ENCODE measurements at places on chromosomes 2 and 18.

GRCh38 chr2:236173036-236173728, 5.0 kb upstream of the GBX2 start:
- DNase-seq, result no peak

DNA sequence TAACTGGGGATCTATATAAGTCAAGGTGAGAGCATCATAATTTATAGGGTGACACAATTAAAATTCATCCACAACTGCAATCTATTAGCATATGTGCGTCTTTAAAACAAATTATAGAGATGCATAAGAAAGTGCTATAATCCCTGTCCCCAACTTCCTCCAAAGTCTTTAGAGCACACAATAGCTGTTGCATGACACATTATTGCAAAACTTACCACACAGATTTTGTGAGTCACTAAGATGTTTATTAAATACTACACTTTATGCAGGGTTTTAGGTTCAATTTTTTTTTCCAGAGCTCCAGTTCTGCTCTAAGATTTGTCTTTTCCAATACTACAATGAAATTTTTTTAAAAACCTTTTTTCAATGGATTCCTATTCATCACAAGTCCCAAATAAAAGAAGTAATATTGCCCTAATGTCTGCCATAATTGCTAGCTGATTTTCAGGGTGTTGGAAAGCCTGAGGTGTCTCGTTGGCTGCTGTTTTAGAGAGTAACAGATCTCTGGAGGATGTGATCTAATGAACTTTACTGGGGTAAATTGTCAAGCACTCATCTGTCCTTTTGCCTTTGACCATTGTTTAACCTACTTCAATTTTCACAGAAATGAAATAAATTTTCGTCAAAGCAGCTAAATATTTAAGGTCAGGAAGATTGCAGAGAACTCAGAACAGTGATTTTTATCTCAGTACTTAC, 250.5 kb upstream of the NETO1 start:
- peak; percentile 1 for DNase-seq

- DNase-seq, result no peak
These were observed 352.6 kb upstream of the MYT1L start for GRCh38 chr2:2683606-2684224.

DNA sequence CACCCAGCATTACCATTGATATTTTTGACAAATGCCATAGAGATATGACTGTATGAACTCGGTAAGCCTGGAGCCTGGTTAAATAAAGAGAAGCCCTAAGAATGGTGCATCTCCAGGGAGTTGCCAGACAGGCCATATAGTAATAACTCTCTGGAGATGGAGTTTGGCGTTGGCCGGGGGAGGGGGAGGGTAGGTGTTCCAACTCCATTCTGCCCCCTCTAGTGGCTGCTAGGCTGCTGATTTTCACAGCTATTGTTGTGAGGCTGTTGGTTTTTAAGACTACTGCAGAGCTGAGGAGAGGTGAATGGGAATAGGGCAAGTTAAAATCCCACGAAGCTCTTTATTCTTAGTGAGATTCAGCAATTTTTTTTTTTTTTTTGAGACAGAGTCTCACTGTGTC, 99.9 kb downstream of the GALNT14 start:
- DNase-seq, result no peak

DNA sequence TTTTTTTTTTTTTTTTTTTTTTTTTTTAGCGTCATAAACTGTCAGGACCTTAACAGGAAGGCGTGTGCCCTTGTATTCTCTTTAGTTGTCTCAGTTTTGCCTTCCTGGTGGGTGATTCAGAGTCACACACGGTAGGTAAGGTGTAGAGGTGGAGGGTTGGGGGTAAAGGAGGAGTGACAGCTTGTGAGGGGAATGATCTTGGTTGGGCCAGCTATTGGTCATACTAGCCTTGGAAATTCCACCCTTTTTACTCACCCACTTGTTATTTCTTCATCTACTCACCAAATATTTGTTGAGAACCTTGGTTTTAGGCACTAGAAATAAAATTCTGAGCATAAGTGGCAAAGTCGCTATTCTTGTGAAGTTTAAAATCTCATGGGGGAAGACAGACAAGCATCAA, 22.2 kb downstream of the SMIM21 start:
- DNase-seq, result no peak

- peak; percentile 61 for DNase-seq
These were observed 93.3 kb upstream of the SP3 start for GRCh38 chr2:174058456-174058855.

- DNase-seq, result no peak
These were observed 57.8 kb upstream of the LMAN1 start for GRCh38 chr18:59416818-59417217.

DNA sequence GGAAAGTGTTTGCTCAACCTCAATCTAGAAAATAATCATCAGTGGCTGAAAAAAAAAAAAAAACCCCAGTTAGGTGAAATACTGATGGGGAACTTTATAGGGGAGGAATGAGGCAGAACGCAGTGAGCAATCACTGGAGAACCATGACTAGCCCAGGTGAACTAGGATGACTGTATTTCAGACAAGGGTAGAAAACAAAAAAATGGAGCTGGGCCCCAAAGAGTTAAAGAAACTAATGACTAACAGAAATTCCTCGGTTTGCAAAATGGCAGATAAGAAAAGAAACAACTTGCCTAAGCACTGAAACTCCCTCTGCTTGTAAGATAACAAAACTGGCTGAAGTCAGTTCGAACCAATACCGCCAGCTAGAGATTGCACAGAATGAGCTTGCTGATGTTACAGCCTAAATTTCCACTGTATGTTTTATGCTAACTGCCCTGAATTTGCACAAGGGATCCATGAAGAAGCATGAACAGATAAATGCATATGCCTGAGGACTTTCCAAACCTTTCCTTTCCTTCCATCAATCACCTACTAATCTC, 245.9 kb downstream of the METTL4 start:
- no peak for DNase-seq

GRCh38 chr2:26970928-26971627, 641 bp downstream of the MAPRE3 start:
- peak; percentile 58 for DNase-seq

DNA sequence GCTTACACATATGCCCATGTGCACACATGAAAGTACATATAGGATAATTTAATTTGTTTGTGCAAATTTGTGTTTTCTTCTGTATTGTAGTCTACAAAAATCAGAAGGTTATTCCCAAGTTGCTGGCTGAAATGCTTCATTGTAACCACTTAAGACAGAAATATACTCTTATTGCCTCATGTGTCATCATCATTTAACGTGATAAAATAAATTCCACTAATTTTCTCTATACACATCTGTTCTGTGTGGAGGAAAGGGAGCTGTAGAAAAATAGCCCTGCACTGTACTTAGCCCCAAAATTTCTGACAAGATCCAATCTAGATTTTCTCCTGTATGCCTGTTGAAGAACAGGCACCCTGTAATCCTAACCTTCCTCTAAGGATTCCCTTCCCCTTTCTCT, 20.4 kb upstream of the NR4A2 start:
- DNase-seq, result no peak

- peak; percentile 90 for DNase-seq
These were observed 119.5 kb upstream of the MCFD2 start for GRCh38 chr2:47034973-47035609.

DNA sequence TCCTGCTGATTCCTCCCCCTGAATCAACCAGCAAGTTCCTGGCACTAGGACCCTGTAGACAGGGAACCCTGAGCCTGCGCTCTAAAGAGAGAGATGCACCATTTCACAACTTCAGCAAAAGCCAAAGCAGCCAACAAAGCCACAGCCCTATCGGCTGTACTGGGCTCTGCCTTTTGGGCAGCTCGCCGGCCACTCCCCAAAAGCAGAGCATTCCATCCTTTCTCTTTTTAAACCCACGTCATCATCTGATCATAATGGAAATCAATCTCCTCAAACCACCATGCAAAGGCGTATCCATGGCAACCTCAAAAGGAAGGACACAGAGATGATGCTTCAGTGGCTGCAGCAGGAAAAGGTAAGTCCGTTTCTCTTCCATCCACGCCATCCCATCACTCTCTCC, 5.3 kb upstream of the DCTN1 start:
- DNase-seq, result no peak

DNA sequence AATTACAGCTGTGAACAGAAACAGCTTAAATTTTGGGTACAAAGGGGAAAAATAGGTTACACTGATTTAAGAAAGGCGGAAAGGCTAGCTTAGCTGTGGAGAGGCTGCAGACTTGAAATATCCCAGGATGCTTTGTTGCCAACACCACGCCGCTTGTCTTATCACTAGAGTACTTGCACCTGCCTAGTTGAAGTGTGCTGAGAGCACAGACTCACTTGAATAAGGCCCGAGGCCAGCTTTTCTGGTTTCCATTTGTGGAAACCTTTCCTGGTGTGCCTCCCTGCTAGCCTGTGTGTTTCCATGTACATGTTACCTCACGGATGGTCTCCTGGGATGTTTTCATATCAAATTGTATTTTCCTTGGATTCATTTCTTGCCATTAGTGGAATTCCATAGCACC, 3.2 kb downstream of the CABLES1 start:
- DNase-seq, result no peak
